ENCODE measurements at places on chromosomes 3 and 15.

- no peak for DNase-seq
Observed at GRCh38 chr15:40058476-40059140, 19.6 kb upstream of the SRP14 start.

GRCh38 chr15:70768257-70768883, 5.0 kb upstream of the UACA start:
- no peak for DNase-seq

GRCh38 chr15:69939513-69940440, 157.9 kb downstream of the TLE3 start:
- no peak for DNase-seq

DNA sequence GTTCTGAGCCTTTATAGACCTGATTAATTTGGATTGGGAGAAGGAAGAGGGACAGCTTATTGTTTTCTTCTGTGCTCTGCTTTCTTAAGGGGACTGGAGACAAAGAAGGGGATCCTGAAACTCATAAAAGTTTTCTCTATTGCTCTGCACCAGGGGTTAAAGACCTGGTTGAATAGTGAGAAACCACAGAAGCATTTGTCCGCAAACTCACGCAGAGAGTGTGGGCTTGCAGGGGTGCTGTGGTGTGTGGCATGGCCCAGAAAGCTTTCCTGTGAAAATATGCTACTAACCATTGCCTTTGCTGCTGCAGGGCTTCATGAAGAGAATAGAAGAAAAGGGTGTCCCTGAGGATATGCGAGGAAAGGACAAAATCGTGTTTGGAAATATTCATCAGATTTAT, 73.1 kb upstream of the UMPS start:
- no peak for DNase-seq

DNA sequence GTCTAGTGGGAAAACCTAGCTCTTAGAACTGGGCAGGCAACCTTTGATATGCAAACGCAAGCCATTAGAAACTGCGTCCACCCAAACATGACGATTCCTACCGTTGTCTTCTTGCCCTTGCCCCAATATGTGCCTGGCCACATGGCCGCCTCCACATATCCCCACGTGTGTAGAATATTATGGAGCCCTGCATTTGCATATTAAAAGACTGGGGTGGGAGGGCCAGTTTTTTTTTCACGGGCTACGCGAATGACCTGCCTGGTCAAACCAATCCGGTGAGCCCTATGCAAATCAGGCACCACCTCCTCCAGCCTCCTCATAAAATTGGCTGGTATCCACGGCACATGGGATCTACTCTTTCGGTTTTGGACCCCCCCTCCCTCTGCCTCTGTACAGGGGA, 381.0 kb upstream of the RGMA start:
- no peak for DNase-seq

- DNase-seq: peak; percentile 31
Observed at GRCh38 chr3:159620281-159620680, 368.4 kb upstream of the IL12A start.

DNA sequence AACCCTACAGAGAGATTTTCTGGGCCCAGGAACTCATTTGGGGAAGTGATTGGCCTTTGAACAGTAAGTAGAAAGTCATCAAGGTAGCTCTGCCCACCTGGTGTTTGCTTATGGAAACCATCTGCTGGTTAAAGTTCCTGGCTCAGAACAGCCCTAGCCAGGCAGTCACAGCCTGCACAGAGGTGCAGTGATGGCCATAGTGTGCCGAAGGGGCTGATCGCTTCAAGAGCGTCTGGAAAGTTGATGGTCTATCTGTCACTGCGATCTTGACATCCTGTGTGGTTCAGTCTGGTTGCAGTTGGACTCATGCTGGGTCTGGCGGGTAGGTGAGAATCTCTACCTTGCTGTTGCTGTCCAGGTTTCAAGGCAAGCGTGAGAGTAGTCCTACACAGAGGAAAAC, 151.6 kb downstream of the SLCO3A1 start:
- no peak for DNase-seq

DNA sequence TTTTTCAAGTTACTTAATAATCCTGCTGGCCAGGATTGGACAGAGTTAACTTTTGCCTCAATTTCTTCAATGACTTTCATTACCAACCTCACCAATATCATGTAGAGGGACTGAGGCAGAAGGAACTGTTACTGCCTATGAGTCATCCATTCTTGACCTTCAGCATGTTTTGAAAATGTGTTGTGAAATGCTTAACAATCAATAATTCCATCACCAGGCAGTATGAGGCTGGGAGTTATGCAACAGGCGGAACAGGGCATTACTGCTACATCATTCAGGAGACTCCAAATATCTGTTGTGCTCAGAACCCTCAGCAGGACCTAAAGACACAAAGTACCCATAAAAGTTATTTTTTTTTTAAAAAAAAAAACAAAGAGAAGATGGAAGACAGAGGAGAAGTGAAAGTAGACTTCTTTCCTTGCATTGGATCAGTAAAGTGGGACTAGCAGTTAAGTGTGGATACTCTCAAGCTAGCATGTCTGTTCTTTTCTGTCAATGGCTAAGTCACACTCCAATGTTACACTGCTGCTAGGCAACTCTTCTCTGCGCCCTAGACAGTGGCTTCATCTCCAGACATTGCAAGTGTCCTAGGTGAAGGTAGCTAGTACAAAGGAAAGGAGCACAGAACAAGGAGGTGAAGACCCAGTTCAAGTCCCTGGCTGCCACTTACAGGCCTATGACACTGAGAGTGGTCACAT, 184.9 kb upstream of the LPP start:
- DNase-seq: peak; percentile 26

GRCh38 chr3:184662187-184662586, 49.7 kb downstream of the MAGEF1 start:
- no peak for DNase-seq

- DNase-seq: peak; percentile 67
Observed at GRCh38 chr3:184727357-184728009, 15.6 kb upstream of the MAGEF1 start.

DNA sequence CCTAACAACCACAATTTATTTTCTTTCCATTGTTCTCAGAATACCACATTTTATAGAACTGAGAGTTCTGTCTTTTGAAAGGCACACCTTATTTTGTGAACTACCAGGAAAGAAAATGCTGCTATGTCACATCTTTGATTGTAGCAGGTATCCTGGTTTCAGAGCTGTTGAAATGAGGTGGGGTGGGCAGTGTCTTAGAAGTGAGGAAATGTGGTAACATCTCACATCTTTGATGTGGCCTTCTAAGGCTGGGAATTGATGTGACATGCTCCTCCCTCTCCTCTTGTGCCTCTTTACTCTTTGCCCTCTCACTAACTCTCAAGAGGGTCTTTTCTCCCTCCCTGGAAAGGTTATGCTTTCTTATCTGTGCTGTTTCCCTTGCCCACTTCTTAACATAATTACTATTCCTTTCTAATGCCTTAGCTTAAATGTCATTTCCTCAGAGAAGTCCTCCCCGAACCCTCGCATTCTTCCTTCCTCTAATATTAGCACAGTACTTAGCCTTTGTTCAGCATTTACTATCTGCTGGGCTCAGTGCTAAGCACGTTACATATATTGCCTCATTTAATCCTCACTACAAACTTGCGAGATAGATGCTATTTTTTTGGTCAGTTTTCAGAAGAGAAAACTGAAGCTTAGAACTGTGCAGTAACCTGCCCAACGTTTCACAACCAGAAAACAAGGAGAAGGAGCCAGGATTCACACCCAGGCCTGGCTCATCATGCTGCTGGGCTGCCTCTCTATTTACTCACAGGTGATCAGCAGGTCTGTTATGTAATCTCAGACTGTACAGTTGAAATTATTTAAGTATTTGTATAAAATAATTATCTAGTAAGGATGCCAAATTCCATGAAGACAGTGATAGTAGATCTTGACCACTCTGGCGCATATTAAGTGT, 24.0 kb upstream of the SPTSSB start:
- DNase-seq: no peak

DNA sequence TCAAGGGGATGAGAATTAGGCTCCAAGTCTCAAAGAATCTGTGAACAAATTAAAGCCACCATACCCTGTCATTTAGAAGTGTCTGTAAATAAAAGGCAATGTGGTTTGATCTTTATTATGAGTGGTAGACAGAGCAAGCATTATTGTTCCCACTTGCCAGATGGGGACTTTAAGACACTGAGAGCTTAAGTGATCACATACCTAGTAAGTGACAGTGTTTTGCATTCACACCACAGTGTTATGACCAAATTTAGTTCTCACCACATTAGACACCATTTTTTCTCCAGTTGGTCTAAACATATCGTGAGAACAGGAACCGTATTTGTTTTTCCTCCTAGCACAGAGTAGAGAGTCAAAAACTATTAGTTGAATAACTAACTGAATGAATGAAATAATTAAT, 13.2 kb upstream of the ZBED2 start:
- no peak for DNase-seq

DNA sequence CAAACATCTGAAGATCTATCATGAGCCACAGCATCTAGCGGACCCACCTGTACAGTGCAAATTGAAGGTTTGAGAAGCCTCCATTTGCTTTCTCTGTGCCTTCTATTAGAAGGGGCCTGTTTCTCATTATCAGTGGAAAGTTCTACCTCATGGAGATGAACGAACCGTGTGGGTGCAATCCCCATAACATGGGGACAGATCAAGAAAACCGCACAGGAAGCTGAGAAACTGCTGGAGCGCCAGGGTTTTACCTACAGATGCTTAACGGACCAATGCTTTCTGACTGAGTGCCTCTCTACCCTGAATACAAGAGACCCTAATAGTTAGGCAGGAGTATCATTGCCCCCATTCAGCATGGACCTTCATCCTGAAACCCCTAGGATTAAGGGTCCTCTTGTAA, 53.5 kb downstream of the CYP19A1 start:
- no peak for DNase-seq

DNA sequence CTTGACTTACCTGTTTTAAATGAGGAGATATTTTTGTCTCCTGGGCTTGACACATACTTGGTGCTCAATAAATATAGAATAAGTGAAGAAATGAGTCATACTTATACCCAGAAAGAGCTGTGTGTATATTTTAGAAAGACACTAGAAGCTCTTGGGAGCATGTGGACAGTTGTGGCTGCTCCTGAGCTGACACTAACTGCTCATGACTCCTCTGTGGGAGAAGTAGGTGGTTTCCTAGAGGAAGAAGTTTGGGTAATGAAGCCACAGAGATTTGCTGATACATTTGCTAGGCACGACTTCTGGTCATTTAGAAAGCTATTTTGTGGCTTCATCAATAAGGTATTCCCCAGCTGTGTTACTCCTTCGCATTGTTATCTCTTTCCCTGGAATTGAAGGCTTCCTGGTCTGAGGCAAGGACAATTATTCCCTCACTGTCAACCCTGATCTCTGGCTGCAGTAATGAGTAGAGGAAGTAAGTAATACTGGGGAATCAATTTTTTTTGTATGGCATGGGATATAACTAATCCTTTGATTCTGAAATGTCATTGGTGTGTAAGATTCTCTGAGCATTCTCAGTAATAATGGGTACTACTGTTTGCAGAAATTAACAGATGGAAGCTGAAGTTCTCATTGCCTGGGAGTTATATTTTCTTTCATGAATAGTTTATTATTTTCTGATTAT, 79.6 kb upstream of the DCBLD2 start:
- DNase-seq: peak; percentile 98

GRCh38 chr3:114542359-114542758, 248.5 kb downstream of the TIGIT start:
- DNase-seq: no peak

Data from kidney glomerular epithelial cell (primary cell).